ENCODE measurements at places on chromosomes 11 and 22.

- no peak for DNase-seq
Observed at GRCh38 chr11:59719556-59719955, 5.9 kb upstream of the OR10V1 start.

- no peak for DNase-seq
Observed at GRCh38 chr11:128553662-128554362, 33.5 kb downstream of the ETS1 start.

DNA sequence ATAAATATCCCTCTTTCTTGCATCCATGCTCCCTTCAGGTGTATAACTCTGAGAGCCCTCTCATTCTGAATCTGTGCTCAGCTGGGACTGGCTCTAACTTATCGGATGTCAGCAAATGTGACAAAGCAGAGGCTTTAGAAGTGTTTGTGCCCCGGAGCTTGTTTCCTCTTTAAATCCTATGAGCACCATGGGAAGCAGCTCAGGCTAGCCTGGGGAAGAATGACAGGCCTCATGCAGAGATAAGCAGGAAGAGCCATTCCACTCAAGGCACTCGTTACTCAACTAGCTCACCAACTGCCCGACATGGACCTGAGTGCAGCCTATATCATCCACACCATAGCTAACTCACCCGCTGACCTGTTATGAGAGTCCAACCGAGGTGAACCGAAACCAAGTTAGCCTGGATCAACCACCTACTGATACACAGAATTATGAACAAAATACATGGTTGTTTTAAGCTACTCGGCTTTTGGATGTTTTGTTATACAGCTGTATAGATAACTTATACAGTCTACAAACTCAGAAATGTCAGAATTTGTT, 990.7 kb downstream of the NTM start:
- no peak for DNase-seq

DNA sequence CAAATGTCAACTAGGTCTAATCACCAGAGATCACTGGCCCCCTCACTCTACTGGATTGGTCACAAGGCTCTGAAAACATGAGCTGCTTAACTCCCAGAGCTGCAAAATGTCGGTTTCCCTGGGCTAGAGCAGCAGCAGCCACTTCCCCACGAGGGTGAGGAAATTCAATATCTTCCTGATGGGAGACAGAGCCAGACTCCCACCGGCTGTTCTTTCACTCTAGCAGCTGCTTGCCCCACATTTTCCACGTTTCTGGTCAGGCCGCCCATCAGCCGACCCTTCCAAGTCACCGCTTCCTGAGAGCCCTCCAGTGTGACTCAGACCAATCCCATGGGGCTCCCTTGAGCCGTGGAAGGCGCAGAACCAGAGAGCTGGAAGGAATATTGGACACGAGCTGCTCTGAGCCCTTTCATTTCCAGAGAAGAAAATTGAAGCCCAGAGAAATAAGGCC, 227.0 kb downstream of the ADAMTS15 start:
- DNase-seq, result no peak

DNA sequence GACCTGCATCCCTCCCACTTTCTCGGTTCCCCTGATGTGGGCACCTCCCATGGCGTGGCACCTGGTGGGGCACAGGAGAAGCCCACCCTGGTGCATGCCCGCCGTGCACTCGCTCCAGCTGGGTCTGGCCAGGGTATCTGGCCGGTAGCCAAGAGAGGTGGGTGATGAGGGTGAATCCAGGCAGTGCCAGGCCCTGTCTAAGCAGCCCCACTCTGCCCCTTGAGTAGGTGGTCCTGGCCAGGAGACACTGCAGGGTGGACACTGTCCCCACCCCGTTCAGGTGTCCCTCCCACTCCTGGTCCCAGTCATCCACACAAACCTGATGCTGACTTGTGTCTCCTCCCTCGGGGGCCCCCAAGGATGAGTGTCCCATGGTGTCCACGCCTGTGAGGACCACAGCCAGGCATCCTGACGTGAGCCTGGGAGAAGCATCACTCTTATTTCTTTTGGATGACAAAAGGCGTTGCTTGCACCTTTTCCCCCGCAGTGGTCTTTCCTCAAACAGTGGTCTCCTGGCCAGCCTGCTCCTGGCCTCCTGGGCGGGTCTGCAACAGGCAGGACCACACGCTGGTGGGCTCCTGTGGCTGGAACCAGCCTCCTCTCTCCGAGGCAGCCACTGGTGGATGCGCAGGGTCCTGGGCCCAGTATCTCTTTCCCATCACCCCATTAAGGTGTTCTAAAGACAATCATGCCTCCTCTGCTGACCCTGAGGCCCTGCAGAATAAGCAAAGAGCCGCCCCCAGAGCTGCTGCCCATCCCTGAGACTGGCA, 922.3 kb downstream of the BRD1 start:
- DNase-seq, result no peak

DNA sequence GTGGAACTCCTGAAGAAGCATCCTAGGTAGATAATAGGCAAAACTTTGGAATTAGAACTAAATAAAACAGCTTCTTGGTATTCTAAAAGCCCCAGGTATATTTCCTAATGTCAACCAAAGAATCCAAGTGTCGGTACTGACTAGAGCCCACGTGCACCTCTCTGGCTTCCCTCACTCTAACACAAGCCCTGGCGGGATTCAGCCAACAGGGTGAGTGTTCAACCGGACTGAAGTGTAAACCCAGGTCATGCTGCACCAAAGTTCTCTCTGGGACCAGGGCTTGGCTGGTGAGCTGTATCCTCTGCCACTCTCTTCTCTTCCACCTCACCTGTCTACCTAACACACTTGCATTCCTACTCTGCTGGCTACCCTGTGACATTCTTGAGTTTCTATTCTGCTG, 40.1 kb downstream of the USP28 start:
- no peak for DNase-seq

DNA sequence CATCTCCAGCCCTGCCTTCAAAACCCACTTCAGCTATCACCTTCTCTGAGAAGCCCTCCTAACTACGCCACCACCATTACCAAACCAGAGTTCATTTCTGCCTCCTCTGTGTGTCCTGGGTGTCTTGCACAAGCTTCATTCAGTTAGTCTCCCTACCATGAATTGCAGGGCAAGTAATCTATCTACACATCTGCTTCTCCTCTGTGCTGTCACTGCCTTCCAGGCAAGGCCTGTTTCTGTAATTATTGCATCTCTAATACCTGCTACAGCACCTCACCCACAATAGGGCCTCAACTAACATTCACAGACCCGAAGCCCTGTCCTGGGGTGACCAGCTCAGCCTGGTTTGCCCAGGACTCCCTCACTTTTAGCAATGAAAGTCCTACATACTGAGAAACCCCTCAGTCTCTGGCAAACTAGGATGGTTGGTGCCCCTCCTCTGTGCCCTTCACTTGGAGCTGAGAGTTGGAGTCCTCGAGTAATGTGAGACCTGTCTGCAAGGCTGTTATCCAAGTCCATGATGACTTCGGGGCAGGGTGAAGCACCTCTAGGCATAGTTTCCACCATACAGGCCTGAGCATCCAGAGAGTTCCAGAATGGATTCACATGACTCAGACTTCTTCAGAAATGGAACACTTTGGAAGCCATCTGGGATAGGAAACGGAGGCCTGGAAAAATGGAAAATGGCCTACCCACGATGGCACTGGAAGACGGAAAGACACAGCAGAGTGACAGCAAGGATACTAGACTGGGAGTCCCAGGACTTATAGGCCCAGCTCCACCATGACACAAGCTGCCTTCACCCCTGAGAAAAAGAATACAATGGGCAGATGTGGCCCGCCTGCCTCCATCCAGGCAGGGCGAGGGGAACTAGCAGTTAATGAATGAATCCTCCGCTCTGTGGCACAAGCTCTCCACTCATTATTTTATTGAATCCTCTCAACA, 269.3 kb downstream of the BUD13 start:
- DNase-seq, result no peak

GRCh38 chr22:50224071-50224470, 20.8 kb downstream of the TUBGCP6 start:
- no peak for DNase-seq

GRCh38 chr11:71228961-71229360, 23.4 kb downstream of the SHANK2 start:
- no peak for DNase-seq

GRCh38 chr11:71498091-71498490, 29.0 kb upstream of the KRTAP5-7 start:
- DNase-seq, result no peak

DNA sequence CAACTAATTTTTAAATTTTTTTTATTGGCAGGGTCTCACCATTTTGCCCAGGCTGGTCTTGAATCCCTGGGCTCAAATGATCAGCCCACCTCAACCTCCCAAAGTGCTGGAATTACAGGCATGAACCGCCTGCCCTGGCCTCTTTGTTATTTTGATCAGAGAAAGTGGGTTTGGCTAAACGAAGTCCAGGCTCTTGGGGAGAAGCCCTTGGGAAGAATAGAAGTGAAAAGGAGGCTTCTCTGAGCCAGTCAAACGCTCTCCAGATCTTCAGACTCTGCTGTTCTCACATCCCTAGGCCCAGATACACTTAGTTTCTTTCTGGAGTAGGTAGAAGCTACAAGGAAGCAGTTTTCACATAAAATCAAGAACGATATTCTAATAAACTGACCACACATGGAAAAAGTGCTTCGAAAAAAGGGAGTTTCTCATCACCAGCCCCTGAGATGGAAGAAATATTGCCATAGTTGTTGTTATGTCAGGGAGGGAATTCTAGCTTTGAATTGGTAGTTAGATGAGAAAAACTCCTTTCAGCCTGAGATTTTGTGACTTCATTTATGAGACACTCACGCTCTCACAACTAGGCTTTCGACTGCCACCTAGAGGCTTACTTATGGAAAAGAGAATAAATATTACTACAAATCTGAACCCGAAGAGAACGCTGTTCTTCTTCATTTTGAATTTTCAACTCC, 41.7 kb upstream of the AQP11 start:
- DNase-seq, result peak; percentile 61

DNA sequence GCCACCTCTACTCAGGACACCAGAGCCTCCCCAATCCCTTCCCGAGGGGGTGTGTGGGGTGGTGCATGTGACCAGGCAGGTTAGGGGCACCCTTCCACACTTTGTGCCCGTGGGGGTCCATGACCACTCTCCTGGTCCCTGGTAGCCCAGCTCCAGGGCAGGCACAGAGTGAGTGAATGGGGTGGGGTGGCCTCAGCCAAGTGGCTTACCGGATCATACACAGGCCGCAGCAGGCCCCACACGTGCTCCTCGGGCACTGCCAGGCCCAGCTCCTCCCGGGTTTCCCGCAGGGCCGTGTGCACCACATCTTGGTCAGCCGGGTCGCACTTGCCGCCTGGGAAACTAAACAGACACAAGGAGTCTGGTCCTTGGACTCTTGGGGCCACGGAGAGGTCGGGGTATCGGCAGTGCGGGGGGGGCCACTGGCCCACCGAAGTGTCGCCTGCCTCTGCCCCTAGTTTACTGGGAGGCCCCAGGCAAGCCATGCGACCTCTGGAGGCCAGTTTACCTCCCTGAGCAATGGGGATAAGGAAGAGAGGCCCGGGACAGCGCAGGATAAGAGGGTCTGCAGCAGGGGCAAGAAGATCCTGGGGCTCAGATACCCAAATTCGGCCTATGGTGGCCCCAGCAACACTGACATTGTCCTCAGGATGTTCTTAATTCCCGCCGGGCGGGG, 889 bp downstream of the NUDT8 start:
- no peak for DNase-seq

- DNase-seq, result no peak
Observed at GRCh38 chr11:38446336-38446735, 1848.3 kb upstream of the RAG2 start.

- DNase-seq, result no peak
Observed at GRCh38 chr11:32358729-32359128, 76.6 kb downstream of the WT1 start.

- no peak for DNase-seq
Observed at GRCh38 chr22:49208004-49208402, 619.7 kb downstream of the BRD1 start.

GRCh38 chr11:1112351-1113191, 37.9 kb downstream of the MUC2 start:
- no peak for DNase-seq

DNA sequence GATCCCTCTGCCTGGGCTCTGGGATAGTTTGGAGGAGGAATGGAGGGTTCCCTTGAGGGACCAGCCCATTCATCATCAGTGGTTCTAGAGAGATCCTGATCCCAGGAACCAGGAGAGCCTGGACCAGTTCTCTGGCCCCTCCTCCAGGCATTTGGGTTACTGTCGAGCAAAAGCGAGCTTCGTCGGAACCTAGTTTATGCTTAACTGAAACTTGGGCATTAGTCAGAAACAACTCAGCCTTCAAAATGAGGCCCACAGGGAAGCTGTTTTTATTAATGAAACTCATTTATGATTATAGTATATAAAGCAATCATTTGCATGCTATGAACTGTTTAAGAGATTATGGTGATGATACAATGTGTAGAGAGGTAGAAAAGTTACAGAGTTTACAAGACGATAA, 61.4 kb downstream of the LIF start:
- DNase-seq, result no peak

GRCh38 chr11:109547356-109548027, 125.5 kb downstream of the C11orf87 start:
- DNase-seq, result no peak

- DNase-seq, result peak; percentile 88
Observed at GRCh38 chr22:36329254-36330078, 58.3 kb downstream of the MYH9 start.

DNA sequence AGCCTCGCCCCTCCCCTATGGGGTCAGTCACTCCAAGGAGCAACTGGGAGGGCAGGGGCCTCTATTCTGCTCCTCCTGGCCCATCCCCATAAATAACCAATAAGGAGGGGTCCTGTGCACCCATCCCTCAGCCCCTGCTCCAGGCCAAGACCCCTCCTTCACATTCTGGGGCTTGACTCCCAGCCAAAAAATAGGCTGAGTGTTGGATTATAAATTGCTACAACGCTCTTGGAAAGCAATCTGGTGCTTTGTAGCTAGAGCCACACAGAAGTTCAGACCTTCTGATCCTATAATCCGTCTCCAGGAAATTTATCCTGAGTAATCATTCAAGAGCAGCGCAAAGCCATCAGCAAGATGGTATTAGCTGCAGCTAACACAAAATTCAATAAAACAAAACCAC, 42.5 kb downstream of the ABCC8 start:
- no peak for DNase-seq

GRCh38 chr11:71383461-71383860, 64.7 kb downstream of the DHCR7 start:
- no peak for DNase-seq

DNA sequence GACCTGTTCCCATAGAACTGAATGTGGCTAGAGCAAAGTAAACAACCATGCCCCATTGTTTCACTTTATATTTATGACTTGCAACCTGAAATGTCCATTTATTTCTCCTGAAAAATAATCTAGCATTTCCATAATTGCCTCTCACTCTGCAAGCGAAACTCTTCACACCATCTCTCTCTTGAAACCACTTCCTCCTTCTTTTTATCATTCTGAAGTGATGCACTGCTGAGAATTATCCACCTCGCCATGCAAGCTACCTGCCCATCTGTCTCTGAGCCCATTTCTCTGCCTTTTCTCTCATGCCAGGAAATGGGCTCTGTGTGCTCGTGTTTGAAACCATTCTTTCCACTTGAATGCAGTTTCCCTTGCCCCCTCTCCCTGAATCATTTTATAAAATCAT, 13.5 kb downstream of the MRGPRX3 start:
- no peak for DNase-seq
